ENCODE measurements at places on chromosomes 4 and X. TPM values are rescaled to one million over a fixed set of nuclear protein-coding genes. Genes with fewer than 3 reads are reported as not detected.

Gene AFF2
- 8.4 TPM for total RNA-seq

Gene F8A3
- total RNA-seq = 4.6 TPM

DNA sequence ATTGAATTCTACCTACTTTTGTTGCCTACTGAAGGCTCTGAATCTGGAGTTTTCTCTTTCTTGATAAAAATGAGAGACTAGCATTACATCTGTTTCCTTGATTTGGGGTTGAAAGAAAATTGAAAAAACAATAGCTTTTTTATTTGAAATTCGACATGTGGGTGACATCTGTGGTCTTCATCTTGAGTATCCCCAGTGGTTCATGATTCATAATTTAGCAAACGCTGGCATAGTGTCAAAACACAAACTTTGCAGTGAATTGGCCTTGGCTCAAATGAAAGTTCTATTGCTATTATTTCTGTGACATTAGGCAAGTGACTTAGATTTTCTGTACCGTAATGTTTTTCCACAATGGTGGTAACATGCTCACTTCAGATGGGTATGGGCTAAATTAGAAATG is 747.6 kb downstream of the PCDH7 start:
- DNase-seq = no peak

Gene HEPH
- total RNA-seq = 92.4 TPM

- DNase-seq = no peak
These were observed 30.0 kb downstream of the FAM9C start for GRCh38 chrX:13014111-13015096.

Gene HS3ST1
- total RNA-seq = 3.4 TPM

GRCh38 chr4:104901961-104902605 is 244.6 kb upstream of the TET2 start:
- DNase-seq = no peak

DNA sequence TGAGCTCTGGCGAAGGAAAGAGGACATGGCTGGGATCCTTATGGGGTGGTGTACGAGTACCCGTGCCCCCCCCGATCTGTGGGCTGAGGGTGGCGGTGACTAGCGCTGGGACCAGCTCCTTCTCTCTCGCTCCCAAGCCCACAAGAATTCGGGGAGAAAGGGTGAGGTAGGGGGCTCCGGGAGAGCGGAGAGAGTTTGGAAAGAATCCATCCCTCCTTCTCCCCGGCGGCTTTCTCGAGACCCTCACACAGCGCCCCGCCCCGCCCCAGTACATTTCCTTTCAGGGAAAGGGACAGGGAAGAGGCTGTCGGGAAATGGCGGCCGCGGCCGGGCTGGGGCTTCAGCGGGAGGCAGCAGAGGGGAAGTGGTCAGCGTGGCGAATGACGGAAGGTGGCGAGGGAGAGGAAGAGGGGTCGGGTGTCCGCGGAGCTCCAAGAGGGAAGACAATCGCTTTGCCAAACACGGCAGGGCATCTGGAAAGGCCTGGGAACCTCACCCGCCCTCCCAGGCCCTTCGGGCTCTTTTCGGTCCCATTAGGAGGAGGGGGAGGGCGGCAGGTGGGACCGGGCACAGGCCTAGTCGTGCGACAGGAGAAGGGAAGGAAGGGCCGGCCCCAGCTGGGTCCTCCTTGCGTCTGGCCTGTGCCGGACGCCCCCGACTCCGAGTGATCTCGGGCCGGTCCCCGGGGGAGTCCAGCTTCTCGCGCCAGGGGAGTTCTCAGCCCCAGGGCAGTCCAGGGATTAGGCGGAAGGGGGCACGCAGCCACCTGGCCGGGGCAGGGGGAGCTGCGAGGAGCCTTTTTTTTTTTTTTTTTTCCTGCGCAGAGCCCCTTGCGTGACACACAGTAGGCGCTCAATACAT is 10.2 kb downstream of the HNRNPH2 start:
- peak; percentile 25 for DNase-seq

Gene TEX13D
- total RNA-seq = not detected

DNA sequence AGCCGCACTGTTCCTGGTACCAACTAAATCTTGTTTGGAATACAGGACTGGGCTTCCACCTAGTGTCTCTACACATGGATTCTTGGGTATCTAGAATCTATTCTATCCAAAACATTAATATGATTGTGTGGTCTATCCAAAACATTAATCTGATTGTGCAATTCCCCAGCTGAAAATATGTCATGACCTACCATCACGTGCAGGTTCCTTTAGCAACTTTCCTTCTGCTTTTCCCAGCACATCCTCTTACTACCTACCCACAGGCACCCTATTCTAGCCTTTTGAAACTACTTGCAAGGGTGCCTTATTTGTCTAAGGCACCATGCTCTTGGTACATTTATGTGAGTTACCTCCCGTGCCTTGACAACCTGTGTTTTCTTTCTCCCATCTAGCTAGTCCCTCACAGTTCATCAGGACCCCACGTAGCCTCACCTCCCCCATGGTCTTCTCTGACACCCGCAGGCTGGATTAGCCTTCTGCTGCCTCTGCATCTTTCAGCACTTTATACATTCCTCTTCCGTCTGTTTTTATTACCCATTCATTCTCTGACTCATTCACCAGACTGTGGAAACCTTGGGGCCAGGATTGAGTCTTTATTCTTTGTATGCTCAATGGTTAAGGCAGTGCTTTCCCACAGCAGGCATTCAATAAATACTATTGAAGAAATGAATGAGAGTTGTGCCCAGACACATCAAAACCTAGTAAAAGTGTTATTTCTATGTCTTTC is 88.8 kb upstream of the FAM9B start:
- no peak for DNase-seq

Gene VCX3B
- not detected for total RNA-seq

Gene PAGE5
- total RNA-seq = not detected

- DNase-seq = no peak
These were observed 15.4 kb upstream of the JADE1 start for GRCh38 chr4:128793859-128794672.

DNA sequence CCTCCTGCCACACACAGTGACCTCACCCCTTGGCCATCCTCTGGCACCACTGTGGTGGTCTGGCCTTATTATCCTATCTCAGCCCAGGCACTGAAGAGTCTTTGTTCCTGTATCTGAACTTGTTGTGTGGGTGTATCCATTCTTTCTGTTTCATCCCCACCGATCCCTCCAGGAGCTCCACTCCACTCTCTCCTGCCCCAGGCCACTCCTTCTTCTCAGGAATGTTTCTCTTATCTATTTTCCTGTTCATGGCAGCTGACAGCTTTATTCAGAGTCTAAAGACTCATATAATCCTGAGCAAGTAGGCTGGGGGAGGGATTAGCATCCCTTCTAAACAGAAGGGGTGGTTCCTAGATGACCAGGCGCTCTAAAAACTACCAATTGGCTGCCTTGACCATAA is 150.0 kb downstream of the ANAPC10 start:
- no peak for DNase-seq

- no peak for DNase-seq
These were observed 1724.3 kb upstream of the TENM3 start for GRCh38 chr4:180518906-180519305.

GRCh38 chrX:43618366-43619205 is 37.5 kb upstream of the MAOA start:
- DNase-seq = no peak

- no peak for DNase-seq
These were observed 367.8 kb downstream of the GASK1B start for GRCh38 chr4:157804986-157805385.

Gene NDST4
- total RNA-seq = 0.14 TPM

GRCh38 chrX:8714164-8714563 is 17.8 kb downstream of the ANOS1 start:
- DNase-seq = no peak

DNA sequence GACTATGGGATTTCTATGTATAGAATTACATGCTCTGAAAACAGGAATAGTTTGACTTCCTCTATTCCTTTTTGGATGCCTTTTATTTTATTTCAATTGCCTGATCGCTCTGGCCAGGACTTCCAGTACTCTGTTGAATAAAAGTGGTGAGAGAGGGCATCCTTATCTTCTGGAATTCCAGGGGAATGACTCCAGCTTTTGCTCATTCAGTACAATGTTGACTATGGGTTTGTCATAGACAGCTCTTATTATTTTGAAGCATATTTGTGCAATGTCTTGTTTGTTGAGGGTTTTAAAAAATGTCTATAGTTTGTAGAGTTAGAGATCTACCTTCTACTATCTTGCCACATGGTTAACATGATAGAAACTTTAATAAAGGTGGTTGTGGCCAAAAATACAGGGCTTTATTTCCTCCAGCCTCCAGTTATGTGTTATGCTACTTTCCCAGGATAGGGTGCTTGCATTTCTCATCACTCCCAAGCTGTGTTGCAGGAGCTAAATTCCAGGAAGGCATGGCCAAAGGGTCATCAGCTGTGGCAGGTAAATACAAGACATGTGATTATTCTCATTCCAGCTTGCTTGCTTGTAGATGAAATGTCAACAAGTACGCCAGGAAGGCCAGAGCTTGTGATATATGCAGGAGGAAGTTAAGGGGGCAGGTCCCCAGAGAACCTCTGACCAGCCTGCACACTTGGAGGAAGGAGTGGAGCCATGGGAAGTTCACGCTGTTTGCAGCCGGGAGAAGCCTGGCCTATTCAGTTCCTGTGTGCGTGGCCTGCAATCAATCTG is 142.4 kb upstream of the CPXCR1 start:
- DNase-seq = peak; percentile 10

GRCh38 chrX:28586981-28587551 is at the start of gene IL1RAPL1:
Gene IL1RAPL1, plus strand, starts transcription at chrX:28587446.
- no peak for DNase-seq

DNA sequence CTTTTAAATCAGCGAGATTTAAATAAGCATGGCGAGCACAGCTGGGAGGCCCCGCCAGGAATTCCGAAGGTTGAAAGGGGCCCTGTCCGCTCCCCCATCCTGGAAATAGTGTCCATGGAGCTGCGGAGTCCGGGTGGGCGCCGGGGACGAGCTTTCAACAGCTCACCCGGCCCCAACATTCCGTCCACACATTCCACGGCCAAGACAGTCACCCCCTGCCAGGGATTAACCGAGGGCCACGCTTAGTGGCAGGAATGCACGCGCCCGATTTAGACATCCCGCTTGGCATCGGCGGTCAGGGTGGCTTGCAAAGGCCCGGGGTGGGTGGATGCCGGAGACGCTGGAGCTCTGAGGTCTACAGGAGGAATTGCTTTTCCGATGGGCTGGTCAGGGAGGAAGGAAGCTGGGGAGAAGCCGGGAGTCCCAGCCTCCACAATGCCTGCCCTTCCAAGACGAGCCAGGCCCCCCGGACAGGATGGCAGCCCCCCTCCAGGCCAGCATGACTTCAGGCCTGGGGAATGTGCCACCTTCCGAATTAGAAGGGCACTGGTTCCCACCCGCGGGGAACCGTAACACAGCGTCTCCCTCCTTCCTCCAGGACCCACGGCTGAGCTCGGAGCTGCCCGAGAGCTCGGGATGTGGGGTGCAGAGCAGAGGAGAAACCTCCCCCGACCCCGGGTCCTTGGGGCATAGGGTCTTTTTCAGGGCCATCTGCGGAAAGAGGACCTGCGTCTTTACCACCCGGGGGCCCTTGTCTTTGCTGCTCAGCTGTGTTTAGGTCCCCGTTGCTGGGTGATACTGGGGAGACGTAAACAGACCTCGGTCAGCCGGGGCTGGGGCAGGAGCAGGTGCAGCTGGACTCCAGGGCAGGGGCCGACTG is 26.9 kb upstream of the PPP2R3B start:
- no peak for DNase-seq

Data from progenitor cell of endocrine pancreas (in vitro differentiated cells).